ENCODE measurements at places on chromosomes 6 and 20.

GRCh38 chr20:63061051-63061770, 54.4 kb upstream of the BHLHE23 start:
- no peak for DNase-seq

DNA sequence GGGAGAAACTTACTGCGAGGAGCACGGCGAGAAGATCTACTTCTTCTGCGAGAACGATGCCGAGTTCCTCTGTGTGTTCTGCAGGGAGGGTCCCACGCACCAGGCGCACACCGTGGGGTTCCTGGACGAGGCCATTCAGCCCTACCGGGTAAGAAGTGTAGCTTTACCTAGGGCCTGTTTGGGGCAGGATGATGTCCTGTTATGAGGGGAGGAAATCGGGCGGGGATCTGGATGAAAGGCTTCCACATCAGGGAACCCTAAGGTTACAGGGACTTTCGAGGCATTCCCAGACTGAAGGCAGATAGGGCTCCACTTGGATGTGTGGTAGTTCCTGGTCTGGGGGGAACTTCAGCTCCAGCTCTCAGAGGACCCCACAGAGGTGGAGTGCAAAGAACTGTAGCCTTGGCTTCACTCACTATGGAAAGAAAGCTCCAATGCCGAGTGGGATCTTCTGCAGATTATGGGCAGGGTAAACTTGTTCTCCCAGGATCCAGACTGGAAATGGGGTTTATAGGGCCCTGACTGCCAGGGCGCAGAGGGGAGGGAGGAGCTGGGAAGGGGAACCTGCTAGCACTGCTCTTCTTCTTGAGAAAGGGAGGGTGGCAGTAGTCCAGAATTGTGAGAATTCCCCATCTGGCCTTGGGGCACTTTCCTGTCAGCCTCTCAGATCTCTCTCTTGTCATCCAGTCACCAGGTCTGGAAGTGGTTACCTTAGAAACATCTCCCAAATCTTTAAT, 740 bp downstream of the TRIM15 start:
- no peak for DNase-seq

GRCh38 chr6:109770047-109770446, 79.0 kb downstream of the FIG4 start:
- DNase-seq, result no peak

DNA sequence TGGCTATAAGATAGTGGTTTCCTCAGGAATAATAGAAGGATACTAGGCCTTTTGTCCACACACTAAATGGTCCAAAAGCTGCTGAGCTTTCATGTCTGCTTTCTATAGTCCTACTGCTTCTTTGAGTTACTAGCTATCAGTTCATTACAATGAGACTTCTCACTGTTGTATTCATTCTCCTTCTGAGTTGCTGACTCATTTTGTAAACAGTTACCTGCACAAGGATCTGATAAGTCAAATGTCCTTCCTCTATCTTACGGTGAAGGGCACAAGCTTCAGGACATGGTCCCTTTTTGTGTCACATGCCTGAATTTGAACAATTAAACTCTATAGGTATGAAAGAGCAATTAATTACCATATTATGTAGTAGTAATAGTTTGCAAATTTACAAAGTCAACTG, 90.5 kb downstream of the MAN1A1 start:
- no peak for DNase-seq

GRCh38 chr6:37068356-37069270, 63.2 kb downstream of the FGD2 start:
- DNase-seq, result no peak

- DNase-seq, result no peak
Observed at GRCh38 chr20:19767070-19767469, 9.0 kb downstream of the RIN2 start.

DNA sequence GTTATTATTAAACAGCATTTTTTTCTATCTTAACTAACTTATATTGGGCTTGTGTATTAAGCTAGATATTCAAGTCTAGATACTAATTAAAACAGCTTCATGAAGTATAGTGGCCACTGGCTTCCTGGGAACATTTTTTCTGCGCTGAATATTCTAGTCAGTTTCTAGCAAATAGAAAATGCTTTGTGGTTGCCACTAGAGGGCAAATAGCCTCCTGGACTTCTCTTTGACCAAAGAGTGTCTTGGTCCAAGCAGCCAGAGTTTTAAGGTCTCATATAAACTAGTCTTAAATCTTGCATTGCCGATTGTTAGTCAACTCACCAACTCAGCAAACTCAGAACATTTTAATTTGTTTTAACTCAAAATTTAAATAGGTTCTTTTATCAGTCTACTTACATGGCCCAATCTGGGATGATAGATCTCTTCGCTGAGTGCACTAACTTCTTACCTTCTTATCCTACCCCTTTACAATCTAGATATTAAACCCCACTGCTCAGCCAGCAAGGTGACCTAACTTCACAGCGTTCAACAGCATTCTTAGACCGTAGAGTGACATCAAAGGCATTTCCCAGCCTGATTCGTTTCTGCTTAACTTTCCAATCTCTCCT, 24.6 kb upstream of the ID4 start:
- DNase-seq, result no peak

DNA sequence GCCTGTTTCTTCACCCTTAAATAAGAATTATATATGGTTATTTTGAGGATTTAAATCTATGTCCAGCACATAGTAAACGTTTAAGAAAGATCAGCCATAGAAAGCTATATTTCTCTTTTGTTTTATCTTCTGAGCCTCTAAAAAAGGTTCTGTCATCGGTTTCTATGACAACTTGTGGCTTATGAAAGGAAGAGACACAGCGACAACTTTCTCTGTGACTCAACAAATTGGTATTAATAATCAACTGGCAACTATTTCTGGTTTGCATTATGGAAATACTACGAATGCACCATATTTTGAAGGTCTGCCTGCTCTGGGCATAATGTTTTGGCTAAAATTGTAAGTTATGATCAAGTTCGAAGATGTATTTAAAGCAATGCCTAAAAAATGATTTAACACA, 751.0 kb downstream of the CD109 start:
- DNase-seq, result no peak

- no peak for DNase-seq
Observed at GRCh38 chr20:53736122-53736756, 142.6 kb upstream of the ZNF217 start.

- DNase-seq, result no peak
Observed at GRCh38 chr6:39203436-39204159, 25.7 kb downstream of the KCNK5 start.

GRCh38 chr6:39303425-39304153, 10.6 kb downstream of the KCNK17 start:
- no peak for DNase-seq

DNA sequence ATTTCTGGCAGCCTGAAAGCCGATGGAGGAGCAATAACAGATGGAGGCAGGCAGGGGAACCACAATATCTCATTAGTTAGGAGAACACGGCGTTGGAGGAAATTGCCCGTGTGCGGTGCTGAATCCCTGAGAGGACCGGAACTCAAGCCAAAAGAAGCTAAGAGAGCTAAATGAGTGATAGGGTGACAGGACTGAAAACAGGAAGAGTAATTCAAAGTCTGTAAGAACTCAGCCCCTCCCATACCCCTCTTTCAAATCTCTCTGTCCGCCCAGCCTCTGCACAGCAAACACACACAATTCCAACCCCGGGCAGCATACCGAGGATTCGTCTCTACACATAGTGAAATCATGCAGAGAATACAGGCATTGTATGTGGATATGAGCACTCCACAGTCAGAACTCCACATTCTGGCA, 2.6 kb upstream of the IPCEF1 start:
- DNase-seq, result no peak

GRCh38 chr6:22613695-22614094, 44.3 kb downstream of the HDGFL1 start:
- no peak for DNase-seq

DNA sequence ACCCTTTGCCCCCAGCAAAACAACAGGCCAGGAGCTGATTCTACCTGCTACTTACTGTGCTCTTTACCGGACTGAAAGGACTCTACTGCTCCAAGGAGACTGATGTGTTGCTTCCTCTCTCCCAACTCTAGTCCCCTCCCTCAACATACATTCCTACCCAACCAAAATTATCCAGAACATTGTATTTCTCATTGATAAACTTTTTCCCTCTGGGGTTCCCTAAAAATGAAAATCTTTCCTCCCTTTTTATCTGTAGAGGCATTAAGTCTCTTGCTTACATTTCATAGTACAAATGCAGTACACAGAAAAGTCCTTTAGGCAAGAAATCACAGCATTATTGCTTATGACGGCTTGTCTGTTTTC, 940 bp upstream of the HS3ST5 start:
- DNase-seq, result no peak

- no peak for DNase-seq
Observed at GRCh38 chr6:96460052-96460700, 61.4 kb upstream of the UFL1 start.

- no peak for DNase-seq
Observed at GRCh38 chr20:48319943-48320584, 507.7 kb downstream of the PREX1 start.

GRCh38 chr6:26455357-26455970, 2.3 kb upstream of the BTN2A1 start:
- DNase-seq, result no peak

Measured in CD4-positive, alpha-beta T cell treated with Interleukin-15 for 1 hour (primary cell).